ENCODE measurements at places on chromosomes 3 and 15.

DNA sequence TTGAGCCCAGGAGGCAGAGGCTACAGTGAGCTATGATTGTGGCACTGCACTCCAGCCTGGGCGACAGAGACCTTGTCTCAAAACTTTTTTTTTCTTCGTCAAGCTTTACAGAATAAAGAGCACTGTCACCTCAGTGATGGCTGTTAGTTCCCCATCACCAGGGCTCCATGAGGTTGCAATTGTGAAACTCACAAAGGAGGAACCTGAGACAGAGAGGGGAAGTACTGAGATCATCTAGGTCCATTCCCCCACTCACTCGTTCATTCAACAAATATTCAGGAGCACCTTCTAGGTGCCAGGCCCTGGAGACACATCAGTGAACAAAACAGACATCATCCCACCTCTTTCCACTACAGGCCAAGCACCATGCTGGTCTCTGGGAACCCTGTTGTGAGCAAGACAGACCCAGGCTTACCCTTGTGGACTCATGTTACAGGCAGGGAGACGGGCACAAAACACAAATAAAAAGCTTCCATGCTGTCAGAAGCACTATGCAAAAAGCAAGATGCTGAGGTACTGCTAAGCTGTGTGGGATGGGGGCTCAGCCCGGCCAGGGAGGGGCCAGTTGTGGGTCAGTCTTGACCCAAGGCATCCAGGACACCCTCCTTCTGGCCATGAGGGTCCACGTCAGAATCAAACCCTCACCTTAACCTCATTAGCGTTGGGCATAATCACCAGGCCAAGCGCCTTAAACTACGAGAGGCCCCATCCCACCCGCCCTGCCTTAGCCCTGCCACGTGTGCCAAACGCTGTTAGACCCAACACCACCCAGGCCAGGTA lies 2.1 kb upstream of the RHO start:
- no peak for DNase-seq

- DNase-seq: no peak
These were observed 60.4 kb downstream of the PLS1 start for GRCh38 chr3:142656575-142656974.

GRCh38 chr3:87219611-87220010 lies 7.5 kb upstream of the CHMP2B start:
- DNase-seq: no peak

DNA sequence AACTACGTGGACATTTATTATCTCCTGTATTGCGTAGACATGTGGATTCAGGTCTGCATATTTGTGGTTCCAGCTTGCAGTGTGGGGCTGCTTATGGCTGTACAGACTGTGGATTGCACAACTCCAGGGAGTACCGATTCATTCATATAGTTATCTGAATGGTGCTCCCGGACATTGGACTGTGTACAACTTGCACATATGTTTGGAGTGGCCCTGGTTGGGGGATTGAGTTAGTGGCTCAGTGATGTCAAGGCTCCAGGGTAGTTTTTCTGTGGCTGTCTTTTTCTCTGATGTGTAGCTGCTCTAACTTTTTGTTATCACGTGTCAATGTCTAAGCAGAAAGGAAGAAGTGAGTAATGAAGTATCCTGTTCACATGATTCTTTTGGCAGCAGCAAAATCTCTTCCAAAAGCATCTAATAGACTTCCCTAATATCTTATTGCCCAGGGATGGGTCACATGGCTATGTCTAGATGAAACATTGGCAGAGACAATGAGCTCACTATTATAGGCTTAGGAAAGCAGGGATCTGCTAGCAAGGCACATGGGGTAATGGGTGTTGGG lies 15.8 kb downstream of the ST3GAL6 start:
- no peak for DNase-seq

Measured in NCI-H2171 (cell line).